ENCODE measurements at places on chromosomes 6 and 20. TPM values are rescaled to one million over a fixed set of nuclear protein-coding genes. Genes with fewer than 3 reads are reported as not detected.

Gene SLC32A1
- not detected for total RNA-seq

Gene SLC24A3
- total RNA-seq, result under 0.01 TPM

Gene TRIM31
- not detected for total RNA-seq

Gene MYO6
- 26.7 TPM for total RNA-seq

Gene OVOL2
- total RNA-seq, result not detected

Gene CTCFL
- total RNA-seq, result not detected

Gene TMEM74B
- 0.26 TPM for total RNA-seq

Gene LGSN
- total RNA-seq, result not detected

Gene CYP24A1
- not detected for total RNA-seq

Gene PKIG
- total RNA-seq, result 182 TPM

Gene ABHD16B
- not detected for total RNA-seq

Gene VNN1
- under 0.01 TPM for total RNA-seq

Gene LAMP5
- total RNA-seq, result 1.0 TPM

Gene NRN1
- 28.1 TPM for total RNA-seq

Gene COL19A1
- total RNA-seq, result under 0.01 TPM

Gene SLC52A3
- not detected for total RNA-seq

Gene B3GAT2
- not detected for total RNA-seq

Gene MAS1
- total RNA-seq, result not detected

Gene MDN1
- 19.8 TPM for total RNA-seq

Gene SYCP2L
- total RNA-seq, result not detected

Gene POM121L2
- total RNA-seq, result not detected

Gene PEX6
- 29.7 TPM for total RNA-seq

Gene PPDPF
- total RNA-seq, result 36.2 TPM

Gene PEX7
- total RNA-seq, result 5.1 TPM

All from dermis microvascular lymphatic vessel endothelial cell (primary cell).